ENCODE measurements at places on chromosomes 12 and 14. TPM values are rescaled to one million over a fixed set of nuclear protein-coding genes. Genes with fewer than 3 reads are reported as not detected.

The DPPA3 gene
- not detected for total RNA-seq

The LPAR5 gene
- 59.6 TPM for total RNA-seq

The ANHX gene
- total RNA-seq, result not detected

The TOGARAM1 gene
- 23.9 TPM for total RNA-seq

The HOXC5 gene
- not detected for total RNA-seq

The CLEC4D gene
- not detected for total RNA-seq

The GPRC5D gene
- 0.92 TPM for total RNA-seq

Data from B cell (primary cell).